ENCODE measurements at places on chromosomes 5 and 9. TPM values are rescaled to one million over a fixed set of nuclear protein-coding genes. Genes with fewer than 3 reads are reported as not detected.

DNA sequence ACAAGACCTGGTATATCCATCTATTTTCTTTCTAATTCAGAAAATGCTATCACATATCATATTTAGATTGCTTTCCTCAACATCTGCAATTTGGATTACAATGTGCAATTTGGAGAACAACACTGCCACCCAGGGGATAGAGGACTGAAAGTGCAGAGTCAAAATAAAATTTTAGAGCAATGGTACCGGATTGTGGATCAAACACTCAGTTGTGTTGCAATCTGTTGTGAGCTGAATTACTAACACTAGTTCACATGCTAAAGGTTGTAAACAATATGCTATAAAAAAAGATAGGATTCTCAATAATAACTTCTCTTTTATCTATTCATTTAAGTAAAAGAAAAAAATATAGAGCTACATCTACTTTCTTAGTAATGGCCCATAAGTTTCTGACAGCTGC is 11.9 kb upstream of the SRFBP1 start:
- DNase-seq = peak; percentile 73
- H3K4me1 ChIP-seq = no peaks in the 10 kb centered on the region
- H3K27ac ChIP-seq = no peak overlapping the region
- no peaks in the 10 kb centered on the region for H3K27me3 ChIP-seq
- no peaks in the 10 kb centered on the region for H3K36me3 ChIP-seq
- no peak overlapping the region for H3K4me3 ChIP-seq

- no peaks in the 10 kb centered on the region for H3K36me3 ChIP-seq
- DNase-seq = no peak
- H3K4me3 ChIP-seq = no peak overlapping the region
- no peaks in the 10 kb centered on the region for H3K27me3 ChIP-seq
Measured at GRCh38 chr5:34042321-34042720, 692 bp downstream of the C1QTNF3 start.

DNA sequence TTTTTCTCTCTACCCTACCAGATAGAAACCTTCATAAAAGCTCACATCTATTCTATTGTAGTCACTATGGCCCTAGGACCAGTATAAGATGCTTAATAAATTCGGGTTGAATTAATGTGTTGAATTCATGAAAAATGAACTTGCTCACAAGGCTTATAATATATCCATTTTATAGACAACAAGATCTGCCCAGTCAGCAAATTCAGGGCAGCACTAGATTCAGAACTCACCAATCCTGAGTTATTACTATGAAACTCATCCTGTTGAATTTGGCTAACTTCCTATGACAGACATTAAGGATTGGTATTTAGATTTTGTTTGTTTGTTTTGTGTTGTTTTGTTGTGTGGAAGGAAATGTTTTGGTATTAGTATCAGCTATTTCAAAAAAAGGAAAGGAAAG is 143.6 kb upstream of the CCNG1 start:
- H3K27me3 ChIP-seq = no peaks in the 10 kb centered on the region
- no peaks in the 10 kb centered on the region for H3K36me3 ChIP-seq
- no peak for DNase-seq
- H3K4me3 ChIP-seq = no peak overlapping the region
- H3K4me1 ChIP-seq = no peaks in the 10 kb centered on the region
- no peak overlapping the region for H3K27ac ChIP-seq

PCDHAC1 gene
- total RNA-seq = 6.3 TPM

CAVIN4 gene
- 1.0 TPM for total RNA-seq

CNTLN gene
- total RNA-seq = 9.2 TPM

DNA sequence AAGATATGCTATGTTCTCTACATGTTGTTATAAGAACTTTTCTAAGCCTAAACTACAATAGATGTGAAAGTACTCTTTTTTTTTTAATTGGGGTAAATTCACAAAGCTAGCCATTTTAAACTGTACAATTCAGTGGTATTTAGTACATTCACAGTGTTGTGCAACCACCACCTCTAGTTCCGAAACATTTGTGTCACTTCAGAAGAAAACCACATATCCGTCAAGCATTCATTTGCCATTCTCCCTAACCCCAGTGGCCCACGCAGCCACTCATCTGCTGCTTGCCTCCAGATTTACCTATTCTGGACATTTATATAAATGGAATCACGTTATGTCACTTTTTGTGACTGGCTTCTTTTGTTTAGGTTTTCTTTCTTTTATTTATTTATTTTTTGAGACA is 43.1 kb downstream of the SPTAN1 start:
- peaks cover 3% of the 10 kb centered on the region for H3K36me3 ChIP-seq
- H3K27me3 ChIP-seq = no peaks in the 10 kb centered on the region
- no peak overlapping the region for H3K27ac ChIP-seq
- H3K4me1 ChIP-seq = no peaks in the 10 kb centered on the region
- no peak overlapping the region for H3K4me3 ChIP-seq
- no peak for DNase-seq

DNA sequence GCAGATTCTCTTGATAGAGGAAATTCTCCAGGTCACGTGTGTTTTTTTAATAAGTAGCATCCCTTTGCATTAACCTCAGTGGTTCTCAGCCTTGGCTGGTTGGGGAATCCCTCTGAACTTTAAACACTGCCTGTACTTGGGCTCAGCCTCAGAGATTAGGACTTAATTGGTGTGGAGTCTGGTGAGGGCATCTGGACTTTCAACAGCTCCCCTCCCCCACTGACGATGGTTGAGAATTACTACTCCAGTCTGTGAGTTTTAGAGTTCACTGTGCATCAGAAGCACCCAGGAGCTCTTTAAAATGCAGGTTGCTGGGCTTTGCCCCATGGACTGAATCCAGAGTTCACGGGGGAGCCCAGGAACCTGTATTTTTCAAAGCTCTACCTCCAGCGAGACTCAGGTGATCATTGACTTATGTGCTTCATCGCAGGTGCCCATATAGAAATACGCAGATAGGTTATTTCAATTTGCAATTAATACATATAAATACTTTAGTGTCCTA is 71.4 kb downstream of the DAPK1 start:
- no peaks in the 10 kb centered on the region for H3K27me3 ChIP-seq
- peak; percentile 76 for DNase-seq
- peak overlapping the region; percentile 28 for H3K27ac ChIP-seq
- H3K4me1 ChIP-seq = peaks cover 46% of the 10 kb centered on the region
- H3K4me3 ChIP-seq = no peak overlapping the region

DNA sequence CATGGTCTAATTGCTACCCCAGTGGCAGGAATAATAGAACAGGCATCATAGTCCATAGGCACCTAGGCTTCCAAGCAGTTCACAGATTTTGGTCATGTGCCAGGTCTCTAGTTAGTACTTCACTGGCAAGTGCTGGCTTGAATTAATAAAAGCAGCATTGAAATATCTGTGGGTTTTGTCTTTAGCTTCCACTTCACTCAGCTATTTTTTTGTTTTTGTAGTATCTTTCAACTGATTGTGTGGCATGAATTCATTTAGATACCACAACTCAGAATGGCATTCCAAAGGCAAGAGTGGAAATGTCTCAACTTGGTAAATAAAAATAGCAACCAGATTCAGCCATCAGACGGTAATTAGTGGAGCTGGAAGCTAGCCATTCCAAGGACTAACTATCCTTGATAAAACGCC is 27.9 kb upstream of the ITGA2 start:
- DNase-seq = no peak
- no peak overlapping the region for H3K27ac ChIP-seq
- peaks cover 5% of the 10 kb centered on the region for H3K4me1 ChIP-seq
- no peaks in the 10 kb centered on the region for H3K36me3 ChIP-seq
- H3K4me3 ChIP-seq = no peak overlapping the region

DNA sequence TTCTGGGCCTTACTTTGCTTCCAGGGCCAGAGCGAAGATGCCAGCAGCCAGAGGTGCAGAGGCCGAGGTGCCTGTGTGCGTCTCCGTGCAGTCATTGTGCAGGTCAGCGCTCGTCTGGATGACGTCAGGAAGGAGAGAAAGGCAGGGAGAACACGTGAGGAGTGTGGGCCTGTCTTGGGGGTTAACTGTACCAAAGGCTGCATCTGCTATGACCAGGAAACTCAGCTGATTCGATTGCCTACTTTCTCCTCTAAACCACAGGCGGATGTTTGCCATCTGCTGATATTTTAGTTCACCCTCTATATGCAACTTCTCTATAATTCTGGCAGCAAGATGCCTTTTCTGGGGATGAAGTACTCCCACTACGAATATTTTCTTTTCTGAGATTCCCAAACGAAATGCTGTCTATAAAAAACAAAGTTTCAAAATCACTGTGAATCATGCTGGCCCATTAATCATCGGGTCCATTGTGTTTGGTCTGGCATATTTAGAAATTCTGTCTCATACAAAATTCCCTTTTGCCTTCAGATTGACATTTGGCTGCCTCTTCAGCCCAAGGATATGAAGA is 24.8 kb downstream of the PCSK1 start:
- H3K4me3 ChIP-seq = no peak overlapping the region
- no peaks in the 10 kb centered on the region for H3K4me1 ChIP-seq
- H3K36me3 ChIP-seq = no peaks in the 10 kb centered on the region
- DNase-seq = no peak
- no peak overlapping the region for H3K27ac ChIP-seq

DNAH5 gene
- 0.40 TPM for total RNA-seq

All from hepatocyte (in vitro differentiated cells).